ENCODE measurements at places on chromosomes 13 and 19. TPM values are rescaled to one million over a fixed set of nuclear protein-coding genes. Genes with fewer than 3 reads are reported as not detected.

The CAB39L gene
- total RNA-seq, result 14.7 TPM

The RXFP2 gene
- total RNA-seq, result not detected

DNA sequence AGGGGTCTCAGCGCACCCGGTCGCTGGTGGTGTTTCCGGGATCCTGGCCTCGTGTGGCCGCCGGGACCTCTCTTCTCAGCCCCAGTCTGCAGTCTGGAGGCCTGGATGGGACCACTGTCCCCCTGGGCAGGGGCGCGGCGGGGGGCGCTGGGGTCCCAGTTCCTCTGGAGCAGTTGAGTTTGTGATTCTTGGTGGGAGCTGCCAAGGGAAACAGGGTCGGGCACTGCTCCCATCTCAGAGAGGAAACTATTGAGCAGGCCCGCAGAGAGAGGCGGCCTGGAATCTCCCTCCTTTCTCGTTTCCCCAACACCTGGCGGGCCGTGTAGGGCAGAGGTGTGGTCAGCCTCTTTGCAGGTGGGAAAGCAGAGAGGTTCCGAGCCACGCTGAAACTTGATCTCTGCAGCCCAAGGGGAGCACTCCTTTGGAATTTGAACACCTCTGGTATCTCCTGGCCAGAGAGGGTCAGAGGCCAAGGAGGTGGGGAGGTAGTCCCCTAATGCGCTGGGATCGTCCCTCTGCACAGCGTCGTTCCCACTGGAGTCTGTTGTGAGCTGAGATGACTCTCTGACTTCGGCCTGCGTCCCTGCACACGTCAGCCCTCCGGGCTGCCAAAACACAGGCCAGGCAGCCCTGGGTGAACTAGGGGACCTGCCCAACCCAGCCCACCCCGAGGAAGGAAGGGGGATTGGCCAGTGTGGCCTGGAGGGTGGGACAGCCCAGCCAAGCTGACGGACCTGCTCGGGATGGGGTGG is 741 bp downstream of the PLEKHF1 start:
- DNase-seq, result no peak

The NALCN gene
- 3.8 TPM for total RNA-seq

DNA sequence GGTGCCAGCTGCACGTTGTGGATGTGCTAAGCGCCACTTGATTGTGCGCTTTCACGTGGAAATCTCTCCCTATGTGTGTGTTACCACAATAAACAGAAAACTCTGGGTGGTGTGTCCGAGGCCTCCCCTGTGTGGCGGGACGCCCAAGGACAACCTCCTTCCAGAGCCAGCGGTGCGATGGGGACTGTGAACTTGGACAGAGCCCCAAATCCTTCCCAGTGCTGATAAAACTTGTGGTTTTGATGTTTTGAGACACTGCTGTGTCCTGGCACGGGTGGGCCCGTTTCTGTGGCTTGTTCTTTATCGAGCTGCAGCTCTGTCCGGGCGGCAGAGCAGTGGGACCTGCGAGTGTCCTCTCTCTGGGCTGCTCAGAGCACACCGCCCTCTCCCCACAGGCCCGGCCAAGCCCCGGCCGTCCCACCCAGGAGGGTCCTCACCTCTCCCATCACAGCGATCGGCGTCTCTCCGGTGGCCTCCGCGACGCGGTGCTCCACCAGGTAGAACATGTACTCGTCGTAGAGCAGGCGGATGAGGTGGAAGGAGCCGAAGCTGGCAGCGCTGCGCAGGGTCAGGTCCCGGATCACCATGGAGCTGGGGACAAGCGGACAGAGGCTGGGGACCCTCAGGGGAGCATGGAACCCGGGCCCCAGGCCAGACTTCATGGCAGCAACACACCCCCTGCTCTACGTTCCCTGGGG is 18.8 kb upstream of the RANBP3 start:
- no peak for DNase-seq

- no peak for DNase-seq
Observed at GRCh38 chr13:40494513-40494912, 171.9 kb downstream of the FOXO1 start.

The KCNK6 gene
- total RNA-seq, result 2.8 TPM

The RUVBL2 gene
- total RNA-seq, result 96.6 TPM

DNA sequence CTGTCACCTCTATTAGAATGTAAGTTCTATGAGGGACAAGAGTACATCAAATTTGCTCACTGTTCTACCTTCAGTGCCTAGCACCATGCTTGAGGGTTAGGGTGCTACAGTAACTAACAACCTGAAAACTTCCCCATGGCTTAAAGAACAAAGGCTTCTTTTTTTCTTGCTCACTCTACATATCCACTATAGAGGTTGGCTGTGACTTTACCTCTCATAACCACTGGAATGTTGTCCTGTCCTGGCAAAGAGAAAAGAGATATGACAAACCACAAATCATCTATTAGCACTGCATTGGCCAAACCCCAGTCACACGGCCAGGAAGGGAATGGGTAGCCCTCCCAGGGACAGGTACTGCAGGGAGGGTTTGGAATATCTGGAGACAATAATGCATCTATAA is 23.2 kb upstream of the ACOD1 start:
- no peak for DNase-seq

The ZNF780A gene
- 32.2 TPM for total RNA-seq

DNA sequence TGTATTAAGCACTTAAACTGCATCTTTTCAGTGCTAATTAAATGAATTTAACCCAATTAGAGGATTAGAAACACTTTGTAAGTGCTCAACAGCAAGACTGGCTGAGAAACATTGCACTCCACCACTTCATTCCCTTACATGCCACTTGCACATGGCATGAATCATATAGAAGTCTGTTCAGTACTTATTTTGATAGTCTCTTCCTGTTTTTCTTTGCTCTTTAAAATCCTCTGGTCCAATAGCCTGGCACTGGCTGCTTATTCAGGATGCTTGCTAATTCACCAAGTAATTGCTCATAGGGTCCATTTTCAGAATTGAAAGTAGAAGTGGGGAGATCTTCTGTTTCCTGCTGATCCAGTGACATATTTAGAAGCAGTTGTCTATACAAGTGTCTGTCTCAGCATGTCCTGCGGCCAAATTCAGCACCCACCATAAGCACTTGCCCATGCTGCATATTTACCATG is 900.1 kb downstream of the PCDH9 start:
- peak; percentile 23 for DNase-seq

- DNase-seq, result no peak
Observed at GRCh38 chr19:18656337-18657086, 19.7 kb downstream of the KLHL26 start.

GRCh38 chr19:41449079-41449864 is 6.3 kb downstream of the ERICH4 start:
- peak; percentile 86 for DNase-seq

The ZNF420 gene
- total RNA-seq, result 28.2 TPM

GRCh38 chr13:113646921-113647340 is 11.1 kb downstream of the ATP4B start:
- DNase-seq, result no peak

The FAM216B gene
- total RNA-seq, result not detected

DNA sequence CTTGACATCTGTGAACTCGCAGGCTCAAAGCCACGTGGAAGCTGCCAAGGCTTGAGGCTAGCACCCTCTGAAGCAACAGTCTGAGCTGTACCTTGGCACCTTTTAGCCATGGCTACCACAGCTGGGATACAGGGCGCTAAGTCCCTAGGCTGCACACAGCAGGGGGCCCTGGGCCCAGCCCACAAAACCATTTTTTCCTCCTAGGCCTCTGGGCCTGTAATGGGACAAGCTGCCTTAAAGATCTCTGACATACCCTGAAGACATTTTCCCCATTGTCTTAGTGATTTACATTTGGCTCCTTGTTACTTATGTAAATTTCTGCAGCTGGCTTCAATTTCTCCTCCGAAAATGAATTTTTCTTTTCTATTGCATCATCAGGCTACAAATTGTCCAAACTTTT is 455.9 kb downstream of the TDRD3 start:
- DNase-seq, result no peak

- DNase-seq, result no peak
Observed at GRCh38 chr13:112444416-112445399, 68.6 kb downstream of the SPACA7 start.

- peak; percentile 30 for DNase-seq
Observed at GRCh38 chr13:111407381-111408131, 87.1 kb downstream of the TEX29 start.

The FXYD7 gene
- not detected for total RNA-seq

DNA sequence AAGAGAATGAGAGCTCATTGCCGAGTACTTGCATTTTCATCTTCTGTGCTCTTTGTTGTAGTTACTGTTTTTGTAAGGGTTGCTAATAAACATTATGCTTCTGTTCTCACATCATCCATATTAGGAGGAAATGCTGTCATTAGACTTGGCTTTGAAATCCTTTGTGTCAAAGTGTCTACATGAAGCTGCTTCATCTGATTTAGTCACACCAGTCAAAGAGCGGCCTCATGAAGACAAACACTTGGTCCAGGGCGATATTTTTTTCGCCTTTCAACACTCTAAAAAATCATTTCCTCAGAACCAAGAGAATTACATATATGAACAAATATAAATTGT is 105.0 kb downstream of the SPRY2 start:
- no peak for DNase-seq

GRCh38 chr19:47374876-47375693 is 26.0 kb downstream of the DHX34 start:
- no peak for DNase-seq

DNA sequence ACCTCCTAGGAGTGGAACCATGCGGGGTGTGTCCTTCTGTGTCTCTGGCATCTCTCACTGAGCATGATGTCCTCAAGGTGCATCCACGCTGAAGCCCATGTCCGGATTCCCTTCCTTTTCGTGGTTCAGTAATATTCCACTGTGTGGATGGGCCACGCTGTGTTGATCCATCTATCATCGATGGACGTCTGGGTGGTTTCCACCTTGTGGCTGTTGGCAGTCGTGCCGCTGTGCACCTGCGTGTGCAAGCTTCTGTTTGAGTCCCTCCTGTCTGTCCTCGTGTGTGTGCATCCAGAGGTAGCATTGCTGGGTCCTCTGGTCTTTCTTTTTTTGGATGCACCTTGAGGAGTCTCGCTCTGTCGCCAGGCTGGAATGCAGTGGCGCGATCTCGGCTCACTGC is 11.2 kb upstream of the GNA15 start:
- DNase-seq, result no peak

- no peak for DNase-seq
Observed at GRCh38 chr19:9057505-9058258, 29.2 kb upstream of the OR1M1 start.

Data from tongue (tissue), 3 donors.